ENCODE measurements at places on chromosomes 2 and 18. TPM values are rescaled to one million over a fixed set of nuclear protein-coding genes. Genes with fewer than 3 reads are reported as not detected.

IL1RL1 gene
- total RNA-seq = 3.8 TPM

FOXD4L1 gene
- total RNA-seq = not detected

INPP5D gene
- 56.3 TPM for total RNA-seq

ALKAL2 gene
- total RNA-seq = 3.0 TPM

B3GNT7 gene
- 4.2 TPM for total RNA-seq

REG1A gene
- 3.7 TPM for total RNA-seq

FAM124B gene
- total RNA-seq = 6.3 TPM

SULT1C2 gene
- total RNA-seq = 3.3 TPM

UGP2 gene
- total RNA-seq = 121 TPM

ITGA4 gene
- total RNA-seq = 18.1 TPM

PLGLB1 gene
- 8.9 TPM for total RNA-seq

ZAP70 gene
- total RNA-seq = 4.5 TPM

GPR155 gene
- total RNA-seq = 28.7 TPM

ZNF514 gene
- 32.9 TPM for total RNA-seq

COL4A3 gene
- 7.0 TPM for total RNA-seq

GBX2 gene
- total RNA-seq = not detected

ALK gene
- 0.18 TPM for total RNA-seq
